T-helper 22 cell (primary cell): ENCODE measurements at places on chromosomes 3 and 15.

- DNase-seq, result no peak
Measured at GRCh38 chr15:92936138-92936537, 36.0 kb downstream of the CHD2 start.

DNA sequence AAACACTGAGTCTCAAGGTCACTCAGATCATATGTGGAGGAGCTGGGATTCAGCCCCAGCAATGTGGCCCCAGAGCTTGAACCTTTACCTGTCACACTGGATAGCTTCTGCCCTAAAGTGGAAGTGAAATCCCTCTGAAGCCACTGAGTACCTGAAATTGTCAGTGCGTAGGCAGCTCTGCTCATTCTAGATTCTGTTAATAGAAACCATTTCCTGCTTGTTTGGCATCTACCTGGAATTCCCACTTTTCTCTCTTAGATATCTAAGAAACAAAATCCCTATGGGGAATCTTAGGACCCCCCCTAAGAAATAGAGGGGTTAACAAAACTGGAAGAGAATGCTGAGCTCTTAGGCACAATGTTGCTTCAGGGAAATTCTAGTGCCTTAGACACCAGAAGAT, 29.8 kb downstream of the FBXL22 start:
- no peak for DNase-seq

DNA sequence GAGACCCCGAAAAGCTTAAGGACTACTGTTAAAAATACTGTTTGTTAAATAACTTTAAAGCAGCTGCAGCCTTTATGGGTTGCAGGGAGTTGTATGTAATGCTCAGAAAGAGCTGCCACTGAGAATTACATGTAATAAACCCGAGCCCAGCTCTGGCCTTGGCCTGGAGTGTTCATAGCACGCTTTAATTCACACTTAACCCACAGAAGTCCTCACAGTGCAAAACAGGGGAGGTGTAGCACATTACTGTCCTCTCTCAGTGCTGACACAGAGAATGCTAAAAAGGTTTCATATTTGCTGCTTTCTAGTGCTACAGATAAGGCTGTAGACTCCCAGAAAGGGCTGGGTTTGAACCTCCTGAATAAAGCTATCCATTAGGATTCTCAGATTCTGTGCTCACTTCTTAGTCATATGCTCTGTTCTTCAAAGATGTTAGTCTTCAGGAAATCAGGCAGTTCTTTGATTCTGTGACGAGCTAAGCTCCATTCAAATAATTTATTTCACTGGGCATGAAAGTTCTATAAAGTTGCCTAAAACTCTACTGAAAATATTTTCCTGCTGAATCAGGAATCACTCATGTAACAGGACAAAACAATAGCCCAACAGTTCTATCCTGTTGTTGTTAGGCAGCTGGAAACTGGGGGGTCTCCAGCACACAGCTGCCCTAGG, 108.0 kb downstream of the SENP2 start:
- DNase-seq, result no peak

DNA sequence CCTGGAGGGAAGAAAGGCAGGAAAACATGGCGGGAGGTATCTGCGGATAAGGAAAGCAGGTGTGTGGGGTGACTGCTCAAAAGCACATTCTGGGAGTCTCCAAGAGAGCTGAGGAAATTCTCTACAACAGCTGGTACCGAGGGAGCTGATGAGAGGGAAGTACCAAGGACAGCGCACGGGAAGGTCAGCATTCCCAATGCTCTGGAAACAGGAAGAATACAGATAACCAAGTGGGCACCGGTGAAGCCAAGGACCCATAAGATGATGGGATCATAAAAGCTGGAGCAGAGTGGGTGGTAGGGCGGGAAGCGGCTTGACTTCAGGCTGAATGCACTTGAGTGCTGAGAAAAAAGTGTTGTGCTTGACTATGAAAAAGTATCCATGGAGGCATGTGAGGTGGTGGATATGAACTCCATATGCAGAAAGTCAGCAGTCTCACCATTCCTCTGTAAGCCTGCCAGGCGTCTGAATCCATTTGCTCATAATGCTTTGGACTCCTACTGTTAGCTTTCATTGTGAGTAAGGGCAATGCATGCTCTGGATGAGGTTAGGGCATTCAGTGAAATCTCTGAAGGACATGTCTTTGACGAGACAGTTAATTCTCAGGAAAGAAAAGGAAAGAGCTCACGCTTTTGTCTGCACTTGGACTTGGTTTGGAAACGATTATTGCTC, 215.5 kb downstream of the NR1D2 start:
- no peak for DNase-seq

GRCh38 chr3:162292409-162292808, 795.8 kb downstream of the OTOL1 start:
- no peak for DNase-seq

- DNase-seq, result no peak
Measured at GRCh38 chr3:43902415-43902814, 211.7 kb downstream of the ABHD5 start.
